ENCODE measurements at places on chromosomes 5 and 9.

DNA sequence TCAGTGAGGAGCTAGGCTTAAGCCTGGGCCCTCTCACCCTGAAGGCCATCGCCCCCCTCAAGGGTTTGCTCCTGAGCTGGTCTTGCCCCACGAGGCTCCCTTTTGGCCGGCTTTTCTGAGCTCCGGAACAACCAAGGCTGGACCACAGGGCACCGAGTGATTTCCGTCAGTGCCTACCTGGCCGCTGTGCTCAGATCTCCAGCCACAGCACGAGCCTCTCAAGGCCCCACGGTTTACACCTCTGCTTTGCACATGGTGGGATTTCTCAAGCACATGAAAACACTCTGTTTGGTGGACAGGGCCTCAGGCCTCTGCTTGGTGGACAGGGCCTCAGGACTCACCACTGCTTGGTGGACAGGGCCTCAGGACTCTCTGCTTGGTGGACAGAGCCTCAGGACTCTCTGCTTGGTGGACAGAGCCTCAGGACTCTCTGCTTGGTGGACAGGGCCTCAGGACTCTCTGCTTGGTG, 15.8 kb downstream of the CLPTM1L start:
- no peak for DNase-seq

- DNase-seq = no peak
Measured at GRCh38 chr5:39517800-39518199, 93.0 kb upstream of the DAB2 start.

GRCh38 chr9:8750639-8751051, 951.1 kb upstream of the DMAC1 start:
- DNase-seq = no peak

DNA sequence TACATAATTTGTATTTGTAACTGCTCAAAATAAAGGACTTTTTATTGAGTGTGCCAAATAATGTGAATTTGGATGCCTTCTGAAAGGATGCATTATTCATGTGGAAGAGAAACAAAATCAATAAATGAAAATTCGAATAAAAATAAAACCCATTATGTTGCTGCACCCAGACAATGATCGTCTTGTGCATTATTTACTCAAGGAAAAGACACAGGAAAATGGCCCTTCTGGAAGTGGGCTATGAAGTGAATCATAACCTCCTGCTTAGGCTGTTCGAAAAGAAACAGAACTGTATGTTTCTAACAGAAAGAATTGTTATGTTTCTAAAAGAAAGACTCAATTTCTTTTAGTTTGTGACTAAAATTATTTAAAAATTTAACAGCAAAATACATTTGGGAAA, 168.9 kb upstream of the NFIB start:
- DNase-seq = no peak

DNA sequence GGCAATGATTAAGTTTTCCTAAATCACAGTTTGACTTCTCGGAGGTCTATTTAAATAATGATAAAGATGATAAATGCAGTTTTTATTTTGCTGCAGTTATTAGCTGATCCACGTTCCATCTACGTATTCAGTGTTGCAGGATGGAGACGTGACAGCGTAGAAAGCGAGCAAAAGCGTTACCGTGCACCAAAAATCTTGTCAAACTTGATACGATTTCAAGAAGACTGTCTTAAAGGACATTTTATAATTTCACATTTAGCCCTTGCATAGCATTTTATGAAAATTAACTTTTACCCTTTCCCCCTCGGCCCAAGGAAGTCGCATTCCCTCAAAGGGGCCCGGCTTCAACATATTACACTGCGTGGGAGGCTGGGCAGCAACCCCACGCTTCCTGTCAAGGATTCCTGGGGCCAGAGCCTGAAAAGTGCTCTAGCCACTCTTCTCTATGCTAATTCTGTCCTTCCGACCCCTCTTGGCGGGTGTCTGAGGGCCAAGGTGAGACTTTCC, 7.1 kb upstream of the PURA start:
- DNase-seq = no peak

- DNase-seq = no peak
Measured at GRCh38 chr9:111992523-111992922, 95.9 kb downstream of the UGCG start.

- DNase-seq = no peak
Measured at GRCh38 chr9:33619666-33620404, 95.8 kb downstream of the ANKRD18B start.

DNA sequence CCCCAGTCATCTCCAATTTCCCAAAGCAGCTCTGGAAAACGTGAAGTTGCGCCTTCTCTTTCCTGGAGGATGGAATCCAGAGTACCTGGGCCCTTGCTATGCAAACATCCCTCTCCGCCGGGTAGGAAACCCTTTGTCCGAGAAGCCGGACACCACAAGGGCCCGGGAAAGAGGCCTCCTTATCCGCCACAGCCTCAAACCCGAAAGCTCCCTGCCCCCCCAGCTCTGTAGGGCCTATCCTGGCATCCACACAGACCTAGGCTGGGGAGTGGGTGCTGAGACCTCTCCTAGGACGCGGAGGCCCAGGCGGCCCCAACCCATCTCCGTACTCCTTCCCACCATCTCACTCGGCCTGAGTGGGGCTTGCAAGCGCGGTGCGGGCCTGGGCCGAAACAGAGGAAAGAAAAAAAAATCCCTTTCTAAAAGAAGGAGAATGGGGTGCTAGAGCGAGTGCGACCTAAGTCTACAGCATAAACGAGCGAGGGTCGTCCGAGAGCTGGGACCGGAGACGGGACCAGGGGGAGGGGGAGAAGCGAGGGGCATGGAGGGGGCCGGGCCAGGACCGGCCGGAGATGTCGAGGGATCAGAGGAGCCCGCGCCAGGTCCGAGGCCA, 624 bp downstream of the FBXW11 start:
- DNase-seq = peak; percentile 4

- DNase-seq = no peak
Measured at GRCh38 chr9:130663977-130664250, 480 bp upstream of the PRDM12 start.

GRCh38 chr5:158064334-158065123, 205.6 kb upstream of the CLINT1 start:
- DNase-seq = no peak

DNA sequence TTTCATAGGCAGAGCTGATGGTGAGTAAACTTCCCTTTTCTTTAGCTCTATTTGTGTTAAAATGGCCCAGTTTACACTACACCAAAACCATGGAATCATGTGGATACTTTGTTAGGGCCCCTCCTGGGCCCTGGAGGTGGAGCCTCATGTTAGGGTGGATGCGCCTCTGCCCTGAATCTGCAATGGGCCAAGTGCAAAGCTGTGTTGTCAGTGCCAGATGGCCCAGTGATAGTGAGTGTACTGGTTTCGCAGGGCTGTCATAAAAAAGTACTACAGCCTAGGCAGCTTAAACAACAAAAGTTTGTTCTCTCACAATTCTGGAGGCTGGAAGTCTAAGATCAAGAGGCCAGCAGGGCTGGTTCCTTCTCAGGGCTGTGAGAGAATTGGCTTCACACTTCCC, 64.8 kb downstream of the HSPA4 start:
- no peak for DNase-seq

DNA sequence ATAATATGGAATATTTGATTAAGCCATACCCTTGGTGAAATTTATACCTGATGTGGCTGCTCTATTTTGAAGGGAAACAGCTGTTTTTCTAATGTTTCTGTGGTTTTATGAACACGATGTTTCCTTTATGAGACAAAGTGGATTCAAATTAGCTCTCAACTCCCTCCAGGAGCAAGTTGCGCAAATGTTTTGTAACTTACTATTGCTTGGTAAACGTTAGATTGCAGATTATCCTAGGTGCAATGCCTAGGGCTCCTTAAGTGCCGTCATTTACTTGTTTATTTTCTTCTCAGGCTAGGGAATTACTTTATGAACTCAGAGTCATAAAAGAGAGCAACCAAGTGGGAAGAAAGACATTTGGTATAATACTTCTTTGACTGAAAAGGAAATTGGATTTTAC, 763.1 kb downstream of the TAF11L14 start:
- DNase-seq = no peak

GRCh38 chr5:41193456-41194205, 19.7 kb downstream of the C6 start:
- DNase-seq = no peak

- no peak for DNase-seq
Measured at GRCh38 chr9:123157221-123157620, 111.2 kb downstream of the STRBP start.

GRCh38 chr5:31407921-31408693, 123.8 kb downstream of the DROSHA start:
- DNase-seq = no peak

DNA sequence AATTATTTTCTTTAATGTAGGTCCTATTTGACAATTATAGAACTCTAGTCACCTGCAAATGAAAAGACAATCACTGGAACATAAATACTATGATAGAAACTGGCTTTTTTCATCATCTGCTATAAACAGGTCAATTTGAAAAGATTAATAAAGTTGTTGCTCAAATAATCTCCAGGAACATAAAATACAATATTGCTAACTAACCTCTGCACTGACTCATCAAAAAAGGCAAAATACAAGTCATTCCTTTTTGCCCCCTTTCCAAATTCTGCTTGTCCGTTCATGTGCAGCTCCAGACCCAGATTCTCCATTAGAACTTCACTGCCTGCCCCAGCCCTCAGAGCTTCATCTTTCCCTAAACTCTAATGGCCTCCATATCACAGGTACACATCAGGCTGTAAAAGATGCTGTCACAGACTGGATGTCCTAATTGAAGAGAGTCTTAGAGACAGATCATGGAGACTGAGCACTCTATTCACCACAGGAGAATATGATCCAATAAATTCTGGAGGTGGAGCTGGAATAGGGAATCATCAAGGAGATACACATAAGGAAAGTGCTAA, 1.6 kb downstream of the DCTN4 start:
- no peak for DNase-seq

DNA sequence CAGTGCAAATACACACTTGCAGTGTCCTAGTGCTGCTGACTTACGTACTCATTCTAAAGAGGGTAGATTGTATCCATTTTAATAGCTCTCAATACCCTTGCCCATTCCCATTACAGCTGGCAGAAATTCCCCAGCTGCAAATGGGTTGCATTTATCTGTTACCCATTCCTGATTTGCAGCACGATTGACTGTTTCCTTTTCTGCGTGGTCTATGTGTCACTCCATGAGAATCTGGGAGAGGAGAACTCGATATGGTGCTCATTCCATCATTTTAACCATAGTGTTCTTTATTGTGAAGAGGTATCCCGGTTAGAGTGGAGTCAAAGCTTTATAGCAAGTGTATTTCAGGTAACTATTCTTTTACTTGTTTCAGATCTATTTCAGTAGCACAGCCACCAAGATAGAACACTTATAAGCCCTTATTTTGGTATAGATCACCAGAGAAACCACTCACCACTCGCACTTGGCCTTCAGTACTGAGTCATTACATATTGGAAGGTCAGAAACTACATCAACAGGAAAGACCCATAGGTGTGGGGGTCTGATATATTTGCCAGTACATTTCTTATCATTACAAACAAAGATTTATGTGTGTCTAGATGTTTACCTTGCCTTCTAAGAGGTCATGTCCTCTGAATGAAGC, 139.5 kb downstream of the MUSK start:
- DNase-seq = no peak

- DNase-seq = no peak
Measured at GRCh38 chr5:31815376-31815775, 176.4 kb downstream of the PDZD2 start.

DNA sequence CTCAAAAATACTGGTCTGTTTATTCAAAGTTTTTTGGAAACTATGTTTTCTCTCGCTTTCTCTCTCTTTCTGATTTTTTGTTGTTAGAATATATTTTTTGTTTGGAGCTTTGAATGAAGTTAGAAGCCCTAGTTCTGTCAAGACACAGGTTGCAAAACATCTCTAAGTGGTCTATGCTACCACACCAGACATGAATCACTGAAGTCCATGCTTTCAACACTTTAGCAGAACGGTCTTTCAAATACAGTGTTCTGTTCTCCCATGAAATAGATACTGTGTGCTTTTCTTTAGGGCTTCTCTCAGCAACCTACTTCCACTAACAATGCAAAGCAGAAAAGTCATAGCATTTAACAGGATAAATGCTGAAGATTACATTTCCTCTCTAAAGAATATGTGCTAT, 392.5 kb downstream of the TMEM167A start:
- DNase-seq = no peak

GRCh38 chr5:109721741-109722140, 32.0 kb downstream of the MAN2A1 start:
- no peak for DNase-seq

- DNase-seq = no peak
Measured at GRCh38 chr5:111834926-111835599, 78.1 kb upstream of the NREP start.

DNA sequence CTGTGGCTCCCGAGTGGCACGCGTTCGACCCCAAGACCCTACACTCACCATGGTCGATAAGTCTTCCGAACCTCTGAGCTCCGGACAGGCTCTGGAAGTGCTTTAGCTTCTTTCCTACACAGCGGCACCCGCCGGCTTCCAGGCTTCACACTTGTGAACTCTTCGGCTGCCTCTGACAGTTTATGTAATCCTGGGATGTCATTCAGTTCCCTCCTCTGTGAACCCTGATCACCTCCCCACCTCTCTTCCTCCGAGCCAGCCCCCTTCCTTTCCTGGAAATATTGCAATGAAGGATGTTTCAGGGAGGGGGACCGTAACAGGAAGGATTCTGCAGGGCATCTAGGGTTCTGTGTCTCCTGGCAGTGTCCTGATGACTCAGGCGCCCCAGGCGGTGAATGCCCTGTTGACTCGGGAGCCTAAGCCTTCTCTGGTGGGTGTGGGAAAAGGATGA, at the start of gene CD14:
TSS of gene CD14 (minus strand) at position 155 of the 451 bp plus-strand sequence. CDS start at position 51, 104 bp downstream.
- no peak for DNase-seq

DNA sequence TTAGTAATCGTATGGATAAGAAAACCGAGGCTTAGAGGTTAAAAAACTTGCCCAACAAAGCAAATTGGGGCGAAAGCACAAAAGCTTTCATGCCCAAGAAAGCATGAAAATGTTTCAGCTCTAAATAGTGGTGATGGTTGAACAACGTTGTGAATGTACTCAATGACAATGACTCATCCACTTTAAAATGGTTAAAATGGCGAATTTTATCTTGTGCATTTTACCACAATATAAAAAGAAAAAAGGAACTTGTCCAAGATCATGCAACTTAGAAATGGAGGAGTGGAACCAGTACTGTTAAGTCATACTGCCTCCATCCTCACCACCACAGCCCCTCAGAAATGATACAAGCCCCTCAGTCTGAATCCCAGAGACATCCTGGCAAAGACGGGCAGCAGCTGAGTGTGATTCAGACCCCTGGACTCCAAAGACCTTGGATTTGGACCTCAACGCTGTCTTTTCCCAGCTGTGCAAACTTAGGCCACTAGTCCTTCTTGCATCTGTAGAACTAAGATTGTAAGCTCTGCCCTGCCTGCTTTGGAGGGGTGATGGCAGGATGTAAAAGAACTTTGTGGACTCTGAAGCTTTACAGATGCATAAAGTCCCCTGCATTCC, 158.4 kb downstream of the GABBR2 start:
- DNase-seq = no peak

GRCh38 chr5:54249210-54250028, 61.0 kb downstream of the ARL15 start:
- peak; percentile 1 for DNase-seq

- DNase-seq = peak; percentile 46
Measured at GRCh38 chr5:109921735-109922380, 232.1 kb downstream of the MAN2A1 start.

- no peak for DNase-seq
Measured at GRCh38 chr5:172678902-172679301, 37.8 kb downstream of the NEURL1B start.
